ENCODE measurements at places on chromosomes 4 and X. TPM values are rescaled to one million over a fixed set of nuclear protein-coding genes. Genes with fewer than 3 reads are reported as not detected.

Gene HSFX2
- 0.79 TPM for total RNA-seq

Gene JAKMIP1
- total RNA-seq = 0.69 TPM

Gene RHOH
- total RNA-seq = 14.1 TPM

Gene SCARB2
- 151 TPM for total RNA-seq

Gene CAPN6
- total RNA-seq = 25.0 TPM

Gene ARSH
- not detected for total RNA-seq

DNA sequence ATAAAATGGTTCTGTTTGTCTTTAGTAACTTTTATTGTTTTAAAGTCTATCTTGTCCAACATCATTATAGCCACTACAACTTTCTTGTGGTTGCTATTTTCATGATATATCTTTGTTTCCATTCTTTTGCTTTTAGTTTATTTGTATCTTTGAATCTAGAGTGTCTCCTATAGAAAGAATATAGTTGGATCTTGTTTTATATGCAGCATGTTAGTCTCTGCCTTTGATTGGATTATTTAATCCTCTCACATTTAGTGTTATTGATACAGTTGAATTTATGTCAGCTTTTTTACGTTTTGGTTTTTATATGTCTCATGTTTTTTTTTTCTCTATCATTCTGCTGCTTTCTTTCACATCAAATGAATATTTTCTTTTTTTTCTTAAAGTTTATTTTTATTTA is 98.1 kb downstream of the VSIG4 start:
- no peak overlapping the region for H3K27ac ChIP-seq
- no peak overlapping the region for H3K4me3 ChIP-seq
- DNase-seq = no peak
- H3K27me3 ChIP-seq = no peaks in the 10 kb centered on the region

GRCh38 chrX:151722241-151722846 is 6.5 kb downstream of the FATE1 start:
- H3K27me3 ChIP-seq = no peaks in the 10 kb centered on the region
- H3K4me3 ChIP-seq = no peak overlapping the region
- H3K36me3 ChIP-seq = no peaks in the 10 kb centered on the region
- no peak overlapping the region for H3K27ac ChIP-seq
- H3K4me1 ChIP-seq = no peaks in the 10 kb centered on the region

DNA sequence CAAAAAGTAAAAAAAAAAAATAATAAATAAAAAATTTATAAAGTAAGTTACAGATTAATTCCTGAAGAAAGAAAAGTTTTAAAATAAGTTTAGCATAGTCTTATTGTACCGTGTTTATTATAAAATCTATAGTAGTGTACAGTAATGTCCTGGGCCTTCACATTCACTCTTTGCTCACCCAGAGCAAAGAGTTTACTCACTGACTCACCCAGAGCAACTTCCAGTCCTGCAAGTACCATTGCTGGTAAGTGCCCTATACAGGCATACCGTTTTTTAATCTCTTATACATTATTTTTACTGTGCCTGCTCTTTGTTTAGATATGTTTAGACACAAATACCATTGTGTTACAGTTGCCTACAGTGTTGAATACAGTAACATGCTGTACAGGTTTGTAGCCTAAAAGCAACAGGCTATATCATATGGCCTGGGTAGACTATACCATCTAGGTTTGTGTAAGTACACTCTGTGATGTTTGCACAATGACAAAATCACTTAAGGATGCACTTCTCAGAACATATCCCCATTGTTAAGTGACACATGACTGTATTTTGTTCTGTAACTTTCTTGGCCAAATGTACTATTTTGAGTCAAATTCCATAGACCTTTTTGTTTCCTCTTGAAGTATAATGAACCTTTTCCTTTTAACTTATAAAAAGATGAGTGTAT is 199.0 kb upstream of the NUDT6 start:
- H3K4me3 ChIP-seq = no peak overlapping the region
- H3K27ac ChIP-seq = no peak overlapping the region
- DNase-seq = no peak
- H3K4me1 ChIP-seq = no peaks in the 10 kb centered on the region

- peaks cover 2% of the 10 kb centered on the region for H3K27me3 ChIP-seq
- peak; percentile 89 for DNase-seq
- H3K27ac ChIP-seq = no peak overlapping the region
- H3K4me1 ChIP-seq = no peaks in the 10 kb centered on the region
- no peaks in the 10 kb centered on the region for H3K36me3 ChIP-seq
Observed at GRCh38 chrX:135477576-135477975, 42.9 kb upstream of the INTS6L start.

GRCh38 chr4:68368691-68369131 is 18.8 kb upstream of the YTHDC1 start:
- H3K4me3 ChIP-seq = no peak overlapping the region
- no peaks in the 10 kb centered on the region for H3K27me3 ChIP-seq
- DNase-seq = peak; percentile 53
- no peak overlapping the region for H3K27ac ChIP-seq

DNA sequence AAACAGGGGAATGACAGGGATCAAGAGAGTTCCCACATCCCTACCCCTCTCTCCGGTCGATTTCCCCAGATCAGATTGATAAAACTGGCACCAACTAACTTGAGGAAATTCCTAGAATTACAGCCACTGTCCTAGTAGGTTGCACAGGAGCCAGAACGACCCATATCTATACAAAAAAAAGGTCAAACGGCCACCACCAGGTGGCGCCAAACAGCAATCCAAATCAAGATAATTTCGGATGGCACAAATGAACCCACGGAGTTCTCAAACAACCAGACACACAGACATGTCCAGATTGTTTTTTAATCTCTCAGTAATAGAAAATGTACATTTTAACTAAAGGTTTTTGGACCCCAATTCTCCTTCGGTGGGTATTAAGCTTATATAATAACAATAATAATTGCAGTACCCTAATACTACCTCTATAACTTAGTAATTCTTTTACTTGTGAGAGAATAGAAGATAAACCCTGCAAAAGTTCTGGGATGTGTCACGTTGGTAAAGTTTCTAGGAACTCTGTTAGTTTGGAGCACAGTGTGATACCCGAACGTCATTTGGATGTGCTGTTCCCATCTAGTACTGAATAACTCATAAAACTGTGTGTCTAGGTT is 212.6 kb downstream of the SPOCK3 start:
- H3K4me3 ChIP-seq = no peak overlapping the region
- no peaks in the 10 kb centered on the region for H3K27me3 ChIP-seq
- no peaks in the 10 kb centered on the region for H3K4me1 ChIP-seq
- H3K27ac ChIP-seq = no peak overlapping the region

- DNase-seq = no peak
- no peak overlapping the region for H3K27ac ChIP-seq
- H3K36me3 ChIP-seq = no peaks in the 10 kb centered on the region
- no peaks in the 10 kb centered on the region for H3K27me3 ChIP-seq
- H3K4me1 ChIP-seq = peaks cover 14% of the 10 kb centered on the region
Observed at GRCh38 chr4:37471971-37472370, 214.2 kb downstream of the RELL1 start.

DNA sequence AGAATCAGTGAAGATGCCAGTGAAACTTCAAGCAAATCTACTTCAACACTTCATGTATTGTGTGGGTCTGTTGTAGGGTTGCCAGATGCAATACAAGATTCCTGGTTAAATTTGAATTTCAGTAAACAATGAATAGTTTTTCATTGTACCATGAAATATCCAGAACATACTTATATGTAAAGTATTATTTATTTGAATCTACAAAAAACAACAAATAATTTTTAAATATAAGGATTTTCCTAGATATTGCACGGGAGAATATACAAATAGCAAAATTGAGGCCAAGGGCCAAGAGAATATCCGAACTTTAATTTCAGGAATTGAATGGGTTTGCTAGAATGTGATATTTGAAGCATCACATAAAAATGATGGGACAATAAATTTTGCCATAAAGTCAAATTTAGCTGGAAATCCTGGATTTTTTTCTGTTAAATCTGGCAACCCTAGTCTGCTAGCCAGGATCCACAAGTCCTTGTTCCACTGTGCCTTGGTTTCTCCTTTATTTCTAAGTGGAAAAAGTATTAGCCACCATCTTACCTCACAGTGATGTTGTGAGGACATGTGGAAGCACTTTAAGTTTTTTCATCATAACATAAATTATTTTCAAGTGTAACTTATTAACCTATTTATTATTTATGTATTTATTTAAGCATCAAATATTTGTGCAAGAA is 2.3 kb downstream of the CXCL8 start:
- no peaks in the 10 kb centered on the region for H3K36me3 ChIP-seq
- no peak overlapping the region for H3K27ac ChIP-seq
- no peaks in the 10 kb centered on the region for H3K4me1 ChIP-seq
- H3K27me3 ChIP-seq = no peaks in the 10 kb centered on the region

Measured in kidney (tissue), 22 donors.